ENCODE measurements at places on chromosomes 11 and 22.

GRCh38 chr11:67272327-67273259 lies 6.3 kb downstream of the GRK2 start:
- DNase-seq: no peak

- peak; percentile 75 for DNase-seq
Observed at GRCh38 chr11:77506857-77507256, 33.0 kb upstream of the PAK1 start.

GRCh38 chr22:25475257-25476022 lies 89.0 kb upstream of the GRK3 start:
- DNase-seq: peak; percentile 54

DNA sequence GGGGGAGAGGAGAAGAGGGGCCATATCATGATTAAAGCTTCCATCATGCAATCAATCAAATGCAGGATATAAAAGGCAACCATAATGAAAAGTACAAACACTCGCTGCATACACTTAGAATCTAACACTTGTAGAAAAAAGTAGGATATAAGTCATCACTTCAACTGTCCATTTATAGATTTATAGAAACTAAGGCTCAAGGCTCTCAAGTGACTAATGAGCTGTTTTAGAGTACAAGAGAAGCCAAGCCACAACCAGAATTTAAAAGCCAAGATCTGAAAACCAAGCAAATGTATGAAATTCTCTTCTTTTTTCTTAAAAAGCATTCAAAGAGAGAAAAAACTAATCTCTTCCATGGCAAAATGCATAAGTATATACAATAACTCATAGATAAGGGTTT lies 160.2 kb upstream of the BLID start:
- peak; percentile 39 for DNase-seq

- no peak for DNase-seq
Observed at GRCh38 chr11:120271672-120272071, 31.7 kb downstream of the POU2F3 start.

- DNase-seq: peak; percentile 68
Observed at GRCh38 chr11:129950101-129951091, 52.2 kb downstream of the PRDM10 start.

DNA sequence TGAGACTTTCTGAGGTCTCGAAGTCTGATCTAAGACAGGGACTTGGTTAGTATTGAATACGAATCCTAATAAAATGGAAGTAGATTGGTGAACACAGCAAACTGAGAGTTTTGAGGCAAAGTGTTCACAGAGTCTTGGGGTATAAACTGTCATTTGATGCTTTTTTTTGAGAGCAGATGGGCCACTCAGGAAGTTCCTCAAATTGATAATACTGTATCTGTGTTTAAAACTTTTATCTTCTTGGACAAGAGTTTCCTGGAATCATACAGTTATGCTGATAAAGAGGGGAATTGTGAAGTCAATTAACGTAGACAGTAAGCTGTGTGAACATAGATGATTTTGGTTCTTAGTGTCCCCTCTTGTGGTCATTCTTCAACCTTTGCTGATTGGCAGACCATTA lies 80.0 kb upstream of the CLPB start:
- DNase-seq: no peak

DNA sequence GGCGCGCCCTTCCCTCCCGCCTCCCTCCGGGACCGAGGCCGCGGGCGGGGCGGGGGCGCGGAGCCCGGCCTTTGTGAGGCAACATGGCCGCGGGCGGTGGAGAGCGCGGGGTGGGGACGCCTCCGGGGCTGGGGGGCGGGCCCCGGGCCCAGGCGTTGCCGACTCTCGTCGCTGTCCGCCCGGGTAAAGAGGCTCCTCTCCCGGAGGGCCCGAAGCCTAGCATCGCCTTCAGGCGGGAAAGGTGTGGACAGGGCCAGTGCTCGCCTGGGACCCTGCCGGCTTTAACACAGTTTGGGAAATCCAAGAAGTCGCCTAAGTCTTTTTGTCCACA lies 369 bp downstream of the DGCR8 start:
- DNase-seq: peak; percentile 58

- no peak for DNase-seq
Observed at GRCh38 chr11:83174008-83174407, 17.1 kb downstream of the PCF11 start.

GRCh38 chr11:69888483-69889181 lies 69.4 kb upstream of the FGF3 start:
- DNase-seq: peak; percentile 40

DNA sequence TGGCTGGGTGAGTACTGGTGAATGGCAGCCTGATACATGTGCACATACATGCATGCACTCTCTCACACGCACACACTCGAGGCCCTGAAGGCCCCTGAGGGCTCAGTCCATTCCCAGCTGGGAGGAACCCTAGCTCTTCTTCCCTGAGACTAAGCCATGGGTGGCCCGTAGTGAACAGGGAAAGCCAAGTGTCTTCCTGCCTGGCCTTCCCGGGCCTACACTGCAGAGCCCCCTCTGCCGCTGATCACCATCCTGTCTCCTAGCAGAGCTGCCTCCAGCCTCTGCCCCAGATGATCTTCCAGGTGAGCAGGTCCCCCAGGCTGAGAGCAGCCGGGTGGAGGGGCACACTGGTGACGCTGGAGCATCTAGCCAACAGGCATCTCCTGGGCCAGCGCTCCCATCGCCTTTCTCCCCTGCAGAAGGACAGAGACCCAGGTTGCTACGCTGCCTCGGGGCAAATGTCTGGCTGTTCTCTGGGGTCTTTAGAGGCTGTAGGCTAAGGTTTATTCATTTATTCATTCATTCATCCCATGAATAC lies 57.3 kb downstream of the CD82 start:
- no peak for DNase-seq

DNA sequence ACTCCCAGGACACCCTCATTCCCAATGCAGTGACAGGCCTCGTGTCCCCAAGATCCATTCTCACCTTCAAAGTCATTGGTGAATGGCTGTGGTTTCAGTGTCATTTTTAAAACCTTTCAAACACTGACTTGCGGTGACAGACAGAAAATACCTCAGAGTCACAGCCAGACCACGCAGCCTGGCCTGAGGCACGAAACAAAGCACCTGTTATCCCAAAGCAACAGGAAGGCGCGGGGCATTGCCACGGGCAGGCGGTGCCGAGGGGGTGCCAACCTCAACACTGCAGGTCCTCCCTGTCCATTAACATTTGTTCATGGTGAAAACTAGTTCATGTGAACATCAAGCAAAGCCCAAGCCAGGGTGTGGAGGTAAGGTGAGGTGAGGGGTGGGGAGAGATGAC lies 38.2 kb downstream of the RPUSD4 start:
- DNase-seq: no peak
